ENCODE measurements at places on chromosomes 5 and 9. TPM values are rescaled to one million over a fixed set of nuclear protein-coding genes. Genes with fewer than 3 reads are reported as not detected.

GRCh38 chr9:121282277-121283079, 14.5 kb downstream of the GSN start:
- no peak for DNase-seq

DNA sequence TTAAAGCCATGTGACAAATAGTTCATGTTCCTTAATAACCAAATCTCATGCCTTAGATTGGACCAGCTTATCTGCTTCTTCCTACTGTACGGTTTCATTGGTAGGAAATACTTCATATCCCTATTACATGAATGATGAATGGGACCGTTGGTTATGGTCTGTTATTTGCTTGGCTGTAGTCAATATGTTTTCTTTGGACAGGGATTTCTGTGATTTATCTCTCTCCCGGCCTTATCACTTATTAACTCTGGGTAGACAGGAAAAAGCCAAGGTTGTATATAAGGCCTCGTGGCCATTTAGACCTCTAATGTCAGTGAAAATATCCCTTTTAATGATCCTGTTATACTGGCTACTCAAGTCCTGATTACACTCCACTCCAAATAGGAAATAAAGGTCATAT, 330.6 kb downstream of the EBF1 start:
- DNase-seq, result no peak

DNA sequence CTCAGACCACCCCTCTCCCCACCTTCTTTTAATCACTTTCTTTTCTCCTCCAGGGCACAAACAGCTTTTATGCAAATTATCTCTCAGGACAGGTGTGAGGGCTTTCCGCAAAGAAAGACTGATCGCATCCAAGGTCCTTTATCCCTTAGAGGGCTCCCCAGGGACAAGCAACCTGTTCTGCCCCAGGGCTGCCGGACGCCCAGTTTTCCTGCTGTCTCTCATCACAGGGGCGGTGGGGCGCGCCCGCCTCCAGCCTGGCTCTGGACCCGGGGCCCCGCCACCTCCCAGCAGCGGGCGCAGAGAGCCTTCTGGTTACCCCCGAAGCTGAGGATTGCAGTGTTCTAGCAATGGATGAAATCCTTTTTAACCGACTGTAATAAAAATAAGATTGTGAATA, 266.1 kb downstream of the CWC27 start:
- no peak for DNase-seq

Gene ZER1
- polyA plus RNA-seq, result 36.2 TPM

GRCh38 chr5:82862261-82862660, 214.9 kb downstream of the TMEM167A start:
- no peak for DNase-seq

DNA sequence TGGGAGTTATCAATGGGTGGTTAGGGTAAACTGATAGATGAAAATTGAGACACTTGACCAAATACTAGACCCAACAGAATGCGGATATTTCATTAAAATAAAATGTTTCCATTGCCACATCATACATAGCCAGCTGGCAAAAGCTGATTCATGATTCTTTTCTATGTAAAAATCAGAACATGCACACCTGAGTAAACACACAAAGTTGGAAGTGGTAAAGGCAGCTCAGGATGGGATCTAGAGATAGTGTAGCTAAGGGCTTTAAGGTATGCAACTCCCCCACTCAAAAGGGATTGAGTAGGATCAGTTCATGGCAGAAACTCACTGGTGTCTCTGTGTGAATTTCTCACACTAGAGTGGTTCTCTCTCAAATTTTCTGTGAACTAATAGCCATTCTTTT, 541.1 kb upstream of the GRAMD2B start:
- DNase-seq, result no peak

- no peak for DNase-seq
Measured at GRCh38 chr5:159514229-159514810, 184.0 kb upstream of the IL12B start.

GRCh38 chr5:89849830-89850512, 559.6 kb downstream of the CETN3 start:
- DNase-seq, result no peak

Gene FCN2
- polyA plus RNA-seq, result not detected

DNA sequence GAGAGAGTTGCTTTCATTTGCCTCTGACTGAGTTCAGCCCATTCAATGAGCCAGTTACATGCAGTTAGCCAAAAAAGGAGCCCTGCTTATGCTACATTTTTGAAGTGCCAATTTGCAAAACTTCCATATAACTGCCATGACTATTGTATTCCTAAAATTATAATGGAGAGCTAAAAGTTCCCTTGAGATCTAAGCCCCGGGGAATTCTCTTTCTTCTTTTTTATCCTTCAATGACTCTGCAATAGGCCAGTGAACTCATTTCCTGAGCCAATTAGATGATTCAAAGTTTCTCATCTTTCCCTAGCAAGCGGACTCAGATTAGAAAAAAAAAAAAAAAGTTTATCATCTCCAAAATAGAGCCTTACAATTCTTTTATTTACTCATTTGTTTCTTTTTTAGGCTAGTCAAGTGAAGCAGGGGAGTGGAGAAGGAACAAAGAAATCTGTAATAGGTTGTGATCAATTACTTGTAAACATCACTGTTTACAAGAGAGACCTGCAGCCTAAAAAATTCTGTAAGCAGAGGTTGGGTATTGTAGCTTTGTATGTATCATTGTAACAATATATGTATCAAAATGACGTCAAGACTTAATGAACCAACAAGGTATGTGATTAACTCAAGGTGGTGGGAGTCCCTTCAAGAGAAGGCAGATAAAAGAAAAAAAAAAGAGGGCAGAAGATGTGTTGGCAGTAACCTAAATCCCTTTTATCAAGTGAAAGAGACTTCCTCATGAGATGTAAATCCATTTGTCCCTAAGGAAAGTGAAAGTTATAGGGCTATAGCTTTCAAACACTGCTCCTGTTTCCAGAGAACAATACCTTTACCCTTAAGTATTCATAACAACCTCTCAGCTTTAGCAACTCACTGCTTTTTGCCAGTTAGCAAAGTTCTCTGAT, 48.7 kb upstream of the HOMER1 start:
- DNase-seq, result no peak

Gene HRCT1
- not detected for polyA plus RNA-seq

Gene QRFP
- not detected for polyA plus RNA-seq

GRCh38 chr5:108259306-108259705, 122.6 kb downstream of the FBXL17 start:
- no peak for DNase-seq

- DNase-seq, result no peak
Measured at GRCh38 chr9:117784996-117785395, 80.8 kb downstream of the TLR4 start.

Gene ABO
- not detected for polyA plus RNA-seq

- no peak for DNase-seq
Measured at GRCh38 chr9:82583524-82583923, 479.4 kb downstream of the RASEF start.

- DNase-seq, result no peak
Measured at GRCh38 chr5:14551211-14551610, 30.4 kb upstream of the OTULINL start.

GRCh38 chr9:109319626-109320241, 1.1 kb downstream of the EPB41L4B start:
- no peak for DNase-seq

GRCh38 chr9:110115341-110115820, 92.6 kb downstream of the C9orf152 start:
- DNase-seq, result no peak

DNA sequence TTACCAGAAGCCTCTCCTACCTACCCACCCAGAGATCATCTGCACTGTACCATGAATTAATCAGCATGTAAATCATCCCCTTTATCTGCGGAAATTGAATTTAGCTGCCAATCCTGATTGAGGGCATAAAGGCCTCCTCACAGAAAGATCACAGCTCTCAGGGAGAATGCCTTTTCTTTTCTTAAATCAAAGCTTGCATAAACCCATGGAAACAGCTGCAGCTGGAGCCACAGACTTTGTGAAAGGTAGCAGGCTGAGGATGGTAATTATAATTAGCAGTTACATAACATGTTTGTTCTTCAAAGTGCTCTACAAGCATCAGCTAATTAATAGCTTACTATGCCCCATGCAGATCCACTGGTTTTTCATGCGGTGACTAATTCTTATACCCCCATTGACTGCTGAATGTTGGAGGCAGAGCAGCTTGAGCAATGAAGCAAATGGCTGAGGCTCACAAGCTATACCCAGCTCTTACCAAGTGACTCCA, 54.6 kb downstream of the SUSD1 start:
- DNase-seq, result no peak

- no peak for DNase-seq
Measured at GRCh38 chr5:134435560-134435959, 23.9 kb upstream of the CDKN2AIPNL start.

GRCh38 chr9:136634904-136635303, 27.8 kb upstream of the EGFL7 start:
- no peak for DNase-seq

- no peak for DNase-seq
Measured at GRCh38 chr5:38258319-38259061, at the start of gene EGFLAM. TSS of gene EGFLAM (plus strand) at chr5:38258559. CDS start at chr5:38258755, 196 bp downstream.

- no peak for DNase-seq
Measured at GRCh38 chr5:118598311-118598710, 390.0 kb downstream of the DTWD2 start.

DNA sequence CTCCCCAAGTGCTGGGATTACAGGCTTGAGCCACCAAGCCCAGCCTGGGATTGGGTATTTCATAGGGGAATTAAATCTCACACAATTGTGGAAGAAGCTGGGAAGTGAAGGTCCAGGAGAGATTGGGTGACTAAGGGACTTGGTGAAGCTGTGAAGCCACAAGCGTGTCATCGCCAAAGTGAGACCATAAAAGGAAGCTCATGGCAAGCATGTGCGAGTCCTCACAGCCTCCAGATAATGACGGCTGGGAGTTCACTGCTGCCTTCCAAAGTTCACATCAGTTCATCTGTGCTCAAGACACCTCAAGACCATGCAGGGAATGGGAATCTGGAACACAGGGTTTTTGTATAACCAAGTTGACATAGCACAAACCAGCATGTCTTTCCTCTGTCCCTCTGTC, 210.6 kb downstream of the MARCHF11 start:
- no peak for DNase-seq

Gene SPINK9
- polyA plus RNA-seq, result not detected

DNA sequence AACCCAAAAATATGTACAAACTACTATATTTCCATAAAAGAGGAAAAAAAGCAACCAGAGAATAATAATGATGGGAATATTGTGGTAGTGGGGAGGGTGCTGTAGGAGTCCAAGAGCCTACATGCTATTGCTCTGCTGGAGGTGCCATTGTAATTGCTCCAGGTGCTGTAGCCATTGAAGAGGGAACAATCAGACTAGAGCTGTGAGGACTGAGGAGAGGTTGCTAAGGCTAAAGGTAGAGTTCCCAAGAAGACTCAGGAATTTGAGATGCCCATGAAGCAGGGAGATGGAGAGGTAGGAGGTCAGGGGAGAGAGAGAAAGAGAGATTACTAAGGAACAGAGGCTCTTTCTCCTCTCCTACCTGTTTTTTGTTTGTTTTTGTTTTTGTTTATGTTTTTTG, 394.0 kb downstream of the DMRTA1 start:
- DNase-seq, result no peak

GRCh38 chr9:16058131-16058549, 505.3 kb downstream of the CCDC171 start:
- no peak for DNase-seq

- no peak for DNase-seq
Measured at GRCh38 chr5:73460133-73460532, 11.6 kb upstream of the FOXD1 start.

DNA sequence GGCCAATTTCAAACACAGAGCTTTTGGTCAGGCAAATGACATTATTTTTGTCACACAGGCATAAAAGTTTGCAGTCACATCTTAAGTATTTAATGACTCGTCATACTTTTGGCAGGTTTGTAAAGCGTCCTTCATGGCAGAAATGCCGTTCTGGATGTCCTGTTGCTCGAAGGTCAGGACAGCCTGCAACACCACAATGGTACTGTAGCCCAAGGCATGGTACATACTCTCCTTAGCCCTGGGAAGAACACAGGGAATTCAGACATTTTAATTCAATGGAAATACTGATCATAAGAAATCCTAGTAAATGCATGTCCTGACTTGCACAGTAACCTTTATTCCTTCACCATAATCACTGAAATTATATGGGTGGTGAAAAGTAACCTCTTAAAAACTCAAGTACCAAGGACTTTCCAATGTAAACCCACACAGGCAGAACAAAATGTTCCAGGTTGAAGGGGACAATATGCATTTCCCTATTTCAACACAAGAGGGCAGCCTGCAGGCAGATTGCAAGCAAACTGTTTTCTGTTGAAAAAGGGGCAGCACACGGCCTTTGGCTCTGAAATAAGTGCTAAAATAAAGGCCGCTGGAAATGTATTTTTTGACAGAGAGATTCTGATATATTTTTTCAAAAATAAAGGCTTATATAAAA, 95.7 kb downstream of the TTC39B start:
- DNase-seq, result peak; percentile 38

Gene PLAC8L1
- not detected for polyA plus RNA-seq

Gene MLANA
- 0.49 TPM for polyA plus RNA-seq

Gene AQP7
- 0.20 TPM for polyA plus RNA-seq

DNA sequence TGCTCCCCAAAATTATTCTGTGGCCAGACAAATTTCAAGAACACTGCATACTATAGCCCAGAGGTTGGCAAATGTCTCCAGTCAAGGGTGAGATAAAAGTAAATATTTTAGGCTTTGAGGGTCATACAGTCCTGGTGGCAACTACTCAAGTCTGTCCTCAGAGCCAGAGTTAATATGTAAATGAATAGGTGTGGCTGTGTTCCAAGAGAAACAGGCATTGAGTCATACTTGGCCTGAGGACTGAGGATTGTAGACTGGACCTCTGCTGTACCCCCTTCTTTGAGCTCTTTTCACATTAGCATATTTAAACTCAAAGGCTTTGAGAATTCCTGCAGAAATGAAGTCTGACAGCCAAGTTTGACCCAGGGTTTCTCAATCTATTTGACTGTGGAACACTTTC, 129.2 kb upstream of the PTCH1 start:
- DNase-seq, result no peak

Gene CYLC2
- polyA plus RNA-seq, result not detected

DNA sequence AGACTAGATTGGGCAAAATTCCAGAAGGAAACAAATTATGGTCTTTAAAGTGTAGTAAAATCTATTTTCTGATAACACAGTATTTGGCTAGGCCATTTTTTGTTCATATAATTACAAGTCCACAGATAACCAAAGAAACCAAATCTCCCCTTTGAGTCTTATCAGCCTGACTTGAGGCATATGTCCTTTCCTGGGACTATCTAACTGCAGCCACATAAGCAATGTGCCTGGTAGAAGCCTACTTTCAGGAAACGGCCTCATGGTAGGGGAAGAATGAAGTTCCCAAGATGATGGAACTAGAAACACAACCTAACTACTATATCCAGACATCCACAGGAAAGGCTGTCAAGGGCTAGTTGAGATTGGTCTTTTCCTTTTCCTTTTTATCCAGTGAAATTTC, 130.0 kb downstream of the PIK3R1 start:
- no peak for DNase-seq

DNA sequence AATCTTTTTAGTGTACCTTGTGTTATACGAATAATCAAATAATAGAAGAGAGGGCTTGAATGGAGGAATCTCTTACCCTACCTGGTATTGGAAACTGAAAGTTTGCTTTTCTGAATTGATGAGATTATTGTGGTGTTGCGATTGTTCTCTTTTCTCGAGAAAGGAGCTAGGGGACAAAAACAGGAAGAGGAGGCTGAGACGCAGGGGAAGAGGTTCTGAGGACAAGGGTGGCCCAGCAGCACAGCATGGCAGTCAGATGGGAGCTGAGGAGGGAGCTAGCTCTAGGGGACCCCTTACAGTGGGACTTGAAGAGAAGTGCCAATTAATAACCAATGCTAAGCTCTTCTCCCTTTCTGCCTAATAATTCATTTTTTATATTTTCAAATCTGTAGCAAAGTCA, 183.3 kb upstream of the DMAC1 start:
- DNase-seq, result peak; percentile 69

GRCh38 chr5:152595405-152595804, 190.3 kb upstream of the NMUR2 start:
- DNase-seq, result no peak

GRCh38 chr5:82820961-82821845, 256.0 kb downstream of the TMEM167A start:
- DNase-seq, result peak; percentile 23

Measured in CD4-positive, CD25-positive, alpha-beta regulatory T cell (primary cell).